Activated CD4-positive, alpha-beta T cell treated with anti-CD3 and anti-CD28 coated beads, Interleukin-2, amount 50 U/mL, for 48 hours (primary cell): ENCODE measurements at places on chromosomes 4 and X.

DNA sequence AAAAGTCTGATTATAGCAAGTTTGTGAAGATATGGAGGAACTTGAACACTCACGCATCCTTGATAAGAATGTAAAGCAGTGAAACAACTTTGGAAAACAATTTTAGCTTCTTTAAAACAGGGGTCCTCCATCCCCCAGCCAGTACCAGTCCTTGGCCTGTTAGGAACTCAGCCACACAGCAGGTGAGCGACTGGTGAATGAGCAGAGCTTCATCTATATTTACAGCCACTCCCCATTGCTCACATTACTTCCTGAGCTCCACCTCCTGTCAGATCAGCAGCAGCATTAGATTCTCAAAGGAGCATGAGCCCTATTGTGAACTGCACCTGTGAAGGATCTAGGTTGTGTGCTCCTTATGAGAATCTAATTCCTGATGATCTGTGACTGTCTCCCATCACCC, 530.3 kb upstream of the PRKX start:
- no peak for DNase-seq

- no peak for DNase-seq
These were observed 16.3 kb downstream of the PDS5A start for GRCh38 chr4:39961311-39961877.

DNA sequence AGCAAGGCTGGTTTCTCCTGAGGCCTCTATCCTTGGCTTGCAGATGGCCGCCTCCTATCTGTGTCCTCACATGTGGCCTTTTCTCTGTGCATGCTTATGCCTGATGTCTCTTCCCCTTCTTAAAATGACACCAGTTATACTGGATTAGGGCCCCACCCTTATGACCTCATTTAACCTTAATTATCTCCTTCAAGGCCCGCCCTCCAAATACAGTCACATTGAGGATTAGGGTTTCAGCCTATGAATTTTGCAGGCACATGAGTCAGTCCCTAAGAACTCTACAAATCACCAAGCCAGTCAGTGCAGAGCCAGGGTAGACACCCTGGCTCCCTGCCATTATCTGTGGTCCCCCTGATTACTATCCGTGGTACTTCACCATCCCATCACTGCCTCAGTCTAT, 51.6 kb downstream of the MAML3 start:
- DNase-seq, result no peak

DNA sequence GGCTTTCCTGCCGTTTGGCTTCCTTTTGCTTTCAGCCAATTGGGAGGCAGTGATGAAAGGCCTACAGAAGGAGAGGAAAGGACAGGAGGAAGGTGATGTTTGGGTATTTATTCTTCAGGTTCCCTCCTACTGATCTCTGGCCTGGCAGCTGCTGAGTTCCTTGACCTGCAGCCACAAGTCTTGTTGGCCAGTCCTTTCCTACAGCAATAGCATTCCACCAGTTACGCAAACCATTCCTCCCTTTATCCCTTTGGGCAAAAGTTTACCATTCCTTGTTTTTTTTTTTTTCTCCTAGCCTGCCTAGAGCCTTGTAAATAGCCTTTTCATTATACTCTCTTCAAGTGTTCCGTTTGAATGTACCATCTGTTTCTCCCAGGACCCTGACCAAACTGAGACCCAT, 198.1 kb upstream of the FTHL17 start:
- no peak for DNase-seq

DNA sequence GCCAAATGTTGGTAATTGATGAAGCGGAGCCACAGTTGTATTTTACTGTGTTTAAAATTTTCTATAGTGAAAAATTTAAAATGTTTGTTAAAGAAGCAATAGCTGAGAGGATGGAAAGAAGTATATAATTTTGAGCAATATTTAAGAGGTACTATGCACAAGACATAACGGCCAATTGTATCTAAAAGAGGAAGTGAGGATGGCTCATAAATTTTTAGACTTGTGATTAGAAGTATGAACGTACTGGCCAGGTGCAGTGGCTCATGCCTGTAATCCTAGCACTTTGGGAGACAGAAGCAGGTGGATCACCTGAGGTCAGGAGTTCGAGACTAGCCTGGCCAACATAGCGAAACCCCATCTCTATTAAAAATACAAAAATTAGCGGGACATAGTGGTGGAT, 12.7 kb upstream of the HHIP start:
- DNase-seq, result no peak

DNA sequence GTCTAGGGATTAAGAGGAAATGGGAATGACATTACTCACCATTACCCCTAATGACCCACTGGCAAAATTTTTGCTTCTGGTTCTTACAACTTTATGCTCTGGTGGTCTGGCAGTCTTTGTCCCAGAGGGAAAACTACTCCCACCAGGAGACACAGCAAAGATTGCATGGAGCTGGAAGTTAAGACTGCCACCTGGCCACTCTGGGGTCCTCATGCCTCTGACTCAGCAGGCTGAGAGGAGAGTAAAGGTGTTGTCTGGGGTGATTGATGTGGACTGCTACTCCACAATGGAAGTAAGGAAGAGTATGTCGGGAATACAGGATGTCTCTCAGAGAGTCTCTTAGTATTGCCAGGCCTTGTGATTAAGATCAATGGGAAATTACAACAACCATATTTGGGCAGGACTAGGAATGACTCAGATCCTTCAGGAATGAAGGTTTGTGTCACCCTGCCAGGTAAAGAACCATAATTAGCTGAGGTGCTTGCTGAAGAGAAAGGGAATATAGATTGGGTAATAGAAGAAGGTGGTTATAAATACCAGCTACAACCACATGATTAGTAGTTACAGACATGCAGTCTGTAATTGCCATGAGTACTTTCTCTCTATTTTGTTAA, 215.5 kb downstream of the GPAT3 start:
- no peak for DNase-seq

GRCh38 chr4:78788007-78788889, 12.1 kb downstream of the BMP2K start:
- no peak for DNase-seq

- no peak for DNase-seq
These were observed 8.0 kb upstream of the CDKN2AIP start for GRCh38 chr4:183436417-183436816.

- DNase-seq, result no peak
These were observed 118.8 kb downstream of the ZNF827 start for GRCh38 chr4:145819853-145820181.

DNA sequence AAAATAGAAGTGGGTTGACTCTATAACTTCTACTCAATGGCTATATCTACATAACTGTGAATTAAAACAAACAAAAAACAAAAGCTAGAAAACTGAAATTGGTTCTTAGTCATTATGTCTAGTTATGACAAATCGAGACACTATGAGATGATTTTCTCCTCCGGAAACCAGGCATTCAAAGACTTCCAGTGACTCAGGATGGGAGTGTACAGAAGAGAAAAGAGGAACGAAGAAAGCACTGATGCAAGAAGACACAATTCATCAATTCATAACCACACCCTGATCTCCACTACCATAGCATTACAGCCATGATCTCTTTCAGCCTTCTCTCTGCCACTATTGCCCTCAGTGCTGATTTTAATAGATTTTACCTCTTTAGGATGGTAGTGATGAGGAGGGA, 253.6 kb downstream of the CBLL2 start:
- DNase-seq, result no peak

DNA sequence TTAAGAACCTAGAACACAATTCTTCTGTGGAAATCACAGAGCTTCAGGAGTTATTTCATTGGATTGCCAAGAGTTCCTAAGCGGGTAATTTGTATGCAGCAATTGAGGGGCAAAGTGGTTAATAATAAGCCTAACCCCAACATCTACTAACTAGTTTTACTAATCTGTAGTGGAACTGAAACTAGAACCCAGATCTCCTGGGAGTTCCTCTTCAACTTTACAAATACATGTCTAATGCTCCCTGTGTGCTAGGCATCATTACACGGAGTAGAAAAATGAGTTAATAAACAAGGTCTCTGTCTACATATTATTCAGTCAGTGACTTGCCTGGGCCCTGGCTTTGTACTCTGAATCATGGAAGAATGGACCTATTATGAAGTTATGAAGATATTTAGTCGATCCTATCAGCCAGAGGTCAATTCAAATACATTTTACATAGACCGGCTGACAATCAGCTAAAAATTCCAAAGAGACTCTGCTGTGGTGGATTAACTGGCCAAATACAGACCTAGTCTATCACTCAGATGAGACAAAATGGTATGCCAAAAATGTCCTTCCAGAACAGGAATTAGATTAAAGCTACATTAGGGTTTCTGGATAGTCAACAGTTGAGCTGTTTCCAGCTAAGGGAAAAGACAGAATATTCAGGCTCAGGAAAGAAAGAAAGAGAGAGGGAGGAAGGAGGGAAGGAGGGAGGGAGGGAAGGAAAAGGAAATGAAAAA, 326.0 kb downstream of the FBXW7 start:
- no peak for DNase-seq

- DNase-seq, result no peak
These were observed 27.6 kb downstream of the MAP3K15 start for GRCh38 chrX:19487520-19488200.

DNA sequence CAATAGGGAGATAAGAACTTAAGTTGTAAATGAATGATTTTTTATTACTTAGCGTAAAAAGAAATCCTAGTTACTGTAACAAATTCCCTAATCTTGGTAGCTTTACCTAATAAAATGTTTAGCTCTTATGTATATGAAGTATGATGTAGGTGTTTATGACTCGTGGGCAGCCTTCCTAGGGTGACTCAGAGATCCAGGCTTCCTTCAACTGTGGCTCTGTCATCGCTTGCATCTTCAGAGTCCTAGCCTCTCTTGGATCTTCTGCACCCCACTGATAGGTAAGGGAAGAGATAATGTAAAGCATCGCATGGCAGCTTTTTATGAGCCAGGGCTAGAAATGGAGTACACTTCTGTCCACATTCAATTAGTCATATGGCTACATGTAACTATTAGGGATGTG, 165.6 kb upstream of the GLRA2 start:
- no peak for DNase-seq

GRCh38 chrX:13014111-13015096, 30.0 kb downstream of the FAM9C start:
- no peak for DNase-seq

DNA sequence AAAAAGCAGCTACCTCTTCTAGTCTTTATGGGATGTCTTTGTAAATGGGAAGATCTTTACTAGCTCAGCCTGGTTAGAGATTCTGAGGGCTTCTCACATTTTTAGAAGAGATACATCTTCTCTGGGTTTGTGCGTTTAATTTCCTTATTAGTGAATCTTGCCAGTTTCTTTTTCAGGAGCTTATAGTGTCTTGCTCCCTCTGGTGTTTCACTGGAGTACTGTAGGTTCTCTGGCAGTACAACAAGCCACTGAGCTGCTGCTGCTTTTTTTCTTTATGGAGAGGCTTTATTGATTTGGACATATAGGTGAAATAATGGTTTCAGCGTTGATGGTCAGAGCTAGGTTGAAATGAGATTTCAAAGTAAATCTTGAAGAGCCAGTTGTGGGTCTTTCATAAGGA, 82.9 kb downstream of the LAS1L start:
- no peak for DNase-seq

GRCh38 chrX:38519651-38520050, 41.7 kb upstream of the TSPAN7 start:
- DNase-seq, result no peak
